ENCODE measurements at places on chromosomes 4 and X. TPM values are rescaled to one million over a fixed set of nuclear protein-coding genes. Genes with fewer than 3 reads are reported as not detected.

CDS1 gene
- 0.53 TPM for total RNA-seq

NWD2 gene
- total RNA-seq, result not detected

ANK2 gene
- 1.9 TPM for total RNA-seq

F8A3 gene
- total RNA-seq, result 0.50 TPM

GCNA gene
- 4.4 TPM for total RNA-seq

DNA sequence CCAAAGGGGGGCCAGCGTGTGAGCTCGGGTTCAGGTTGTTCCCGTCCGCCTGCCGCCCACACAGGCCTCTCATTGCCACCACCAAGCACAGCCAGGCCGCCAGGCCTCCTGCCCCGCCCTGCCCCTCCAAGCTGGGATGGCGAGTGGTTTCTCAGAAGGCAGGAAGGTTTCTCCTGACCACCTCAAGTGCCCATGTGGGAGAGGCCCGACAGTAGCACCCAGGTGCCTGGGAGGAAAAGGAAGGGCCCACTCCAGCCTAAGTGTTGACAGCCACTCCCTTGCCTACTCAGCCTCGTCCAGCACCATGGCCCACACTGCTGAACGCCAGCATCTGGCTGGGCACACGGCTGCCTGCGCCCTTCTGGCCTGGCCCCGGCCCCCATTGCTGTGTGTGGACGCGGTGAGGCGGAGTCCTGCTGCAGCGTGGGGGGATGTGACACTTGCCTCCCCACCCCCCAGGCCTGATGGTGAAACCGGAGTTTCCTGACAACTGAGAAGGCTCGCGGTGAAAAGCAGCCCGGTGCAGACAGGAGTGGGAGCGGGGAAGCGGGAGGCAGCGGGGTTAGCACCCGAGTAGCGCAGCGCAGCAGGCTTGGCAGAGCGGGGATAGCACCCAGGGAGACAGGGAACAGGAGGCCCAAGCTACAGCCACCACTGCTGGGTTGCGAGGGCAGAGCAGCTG is 19.2 kb downstream of the FLNA start:
- H3K4me1 ChIP-seq, result peaks cover 78% of the 10 kb centered on the region
- no peak overlapping the region for H3K4me3 ChIP-seq
- no peak overlapping the region for H3K27ac ChIP-seq
- H3K27me3 ChIP-seq, result no peaks in the 10 kb centered on the region
- peaks cover 54% of the 10 kb centered on the region for H3K36me3 ChIP-seq

DNA sequence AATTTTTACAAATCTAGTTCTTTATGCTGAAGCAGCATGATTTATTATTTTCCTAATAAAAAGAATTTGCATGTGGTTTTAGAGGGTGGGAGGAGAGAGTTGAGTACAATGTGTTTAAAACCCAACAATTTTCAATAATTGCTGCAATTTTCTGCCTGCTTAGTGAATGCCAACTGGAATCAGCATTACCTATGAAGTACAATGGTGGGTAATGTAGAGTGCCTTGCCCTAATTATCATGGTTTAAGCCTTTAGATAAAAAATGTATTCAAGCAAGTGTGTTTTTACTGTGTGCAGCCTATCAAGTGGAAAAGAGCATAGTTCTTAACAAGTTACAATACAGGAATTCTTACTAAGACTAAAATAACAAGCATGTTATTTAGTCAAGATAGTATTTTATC is 77.9 kb upstream of the ANKRD50 start:
- no peak overlapping the region for H3K27ac ChIP-seq
- H3K36me3 ChIP-seq, result no peaks in the 10 kb centered on the region
- no peaks in the 10 kb centered on the region for H3K27me3 ChIP-seq
- H3K4me1 ChIP-seq, result no peaks in the 10 kb centered on the region

- no peak overlapping the region for H3K27ac ChIP-seq
- H3K4me1 ChIP-seq, result no peaks in the 10 kb centered on the region
- DNase-seq, result no peak
- no peaks in the 10 kb centered on the region for H3K36me3 ChIP-seq
- no peak overlapping the region for H3K4me3 ChIP-seq
- no peaks in the 10 kb centered on the region for H3K27me3 ChIP-seq
Observed at GRCh38 chr4:91837608-91838029, 466.1 kb upstream of the GRID2 start.

DNA sequence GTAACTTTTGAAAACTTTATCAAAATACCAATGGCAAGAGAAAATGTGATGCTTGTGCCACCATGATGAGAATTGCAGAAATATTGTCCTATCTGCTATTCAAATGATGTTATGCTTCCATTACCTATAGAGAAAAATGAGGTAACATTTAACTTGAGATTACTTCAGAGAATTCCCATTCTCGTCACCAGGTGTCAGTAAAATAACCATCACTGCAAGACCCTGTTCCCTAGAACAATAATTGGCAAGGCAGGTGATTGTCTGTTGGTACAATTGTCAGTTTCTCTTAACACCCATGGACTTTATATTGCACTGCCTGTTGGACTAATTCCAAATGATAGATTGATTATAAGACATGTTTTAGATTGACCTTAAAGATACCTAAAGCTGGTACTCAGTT is 179.9 kb downstream of the GABRG1 start:
- no peaks in the 10 kb centered on the region for H3K36me3 ChIP-seq
- H3K27ac ChIP-seq, result no peak overlapping the region
- no peaks in the 10 kb centered on the region for H3K27me3 ChIP-seq
- no peak for DNase-seq

DNA sequence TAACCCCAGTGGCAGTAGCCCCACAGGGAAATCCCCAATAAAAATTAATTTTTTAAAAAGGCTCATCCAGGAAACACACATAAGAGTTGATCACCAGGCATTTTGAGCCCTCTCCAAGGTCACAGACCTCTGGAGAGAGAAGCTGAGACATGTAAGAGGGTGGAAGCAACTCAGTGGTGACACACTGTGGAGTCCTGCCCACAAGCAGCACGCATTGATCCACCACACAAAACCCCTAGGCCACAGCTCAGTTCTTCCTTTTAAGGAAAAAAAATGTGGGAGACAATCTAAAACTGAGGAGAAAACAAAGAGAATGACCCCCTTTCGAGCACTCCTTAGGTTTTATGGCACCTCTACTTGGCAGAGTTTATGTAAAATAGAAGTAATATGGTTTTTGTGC is 71.7 kb upstream of the S100G start:
- no peaks in the 10 kb centered on the region for H3K27me3 ChIP-seq
- H3K4me3 ChIP-seq, result no peak overlapping the region
- no peaks in the 10 kb centered on the region for H3K4me1 ChIP-seq
- no peak overlapping the region for H3K27ac ChIP-seq
- no peak for DNase-seq

- H3K4me1 ChIP-seq, result no peaks in the 10 kb centered on the region
- H3K4me3 ChIP-seq, result no peak overlapping the region
- peaks cover 3% of the 10 kb centered on the region for H3K27me3 ChIP-seq
- no peak for DNase-seq
Observed at GRCh38 chr4:72326692-72327632, 242.1 kb downstream of the ADAMTS3 start.

DNA sequence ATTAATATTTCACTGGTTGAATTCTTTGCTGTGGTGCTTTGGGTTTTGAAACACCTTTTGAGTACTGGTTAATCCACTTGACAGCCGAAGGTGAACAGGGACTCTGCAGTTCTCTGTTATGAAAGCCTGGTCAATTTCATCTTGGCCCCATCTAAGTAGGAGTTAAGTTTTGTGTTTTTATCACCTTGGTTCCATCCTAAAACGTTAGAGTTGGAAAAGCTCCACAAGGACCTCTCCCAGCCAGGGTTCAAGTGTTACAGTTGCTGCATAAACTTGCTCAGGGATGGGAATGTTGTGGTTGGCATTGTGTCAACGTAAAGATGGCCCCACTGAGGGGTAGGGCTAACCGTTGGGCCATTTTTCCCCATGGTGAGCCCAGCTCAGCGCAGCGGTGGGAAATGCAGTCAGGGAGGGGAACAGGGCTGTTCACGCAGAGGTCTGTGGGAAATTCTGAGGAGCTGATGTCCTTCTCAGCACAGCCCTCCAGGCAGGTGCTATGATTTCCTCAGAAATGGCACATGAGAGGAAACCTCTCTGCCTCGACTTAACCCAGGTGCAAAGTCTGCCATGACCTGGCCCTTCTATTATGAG is 188.7 kb downstream of the STIM2 start:
- no peaks in the 10 kb centered on the region for H3K36me3 ChIP-seq
- no peak overlapping the region for H3K27ac ChIP-seq
- H3K4me3 ChIP-seq, result no peak overlapping the region
- no peak for DNase-seq
- peaks cover 4% of the 10 kb centered on the region for H3K4me1 ChIP-seq

- no peak for DNase-seq
- no peaks in the 10 kb centered on the region for H3K27me3 ChIP-seq
- H3K4me1 ChIP-seq, result no peaks in the 10 kb centered on the region
- H3K4me3 ChIP-seq, result no peak overlapping the region
- no peak overlapping the region for H3K27ac ChIP-seq
- H3K36me3 ChIP-seq, result no peaks in the 10 kb centered on the region
Observed at GRCh38 chr4:165992283-165992682, 119.2 kb downstream of the TLL1 start.

DNA sequence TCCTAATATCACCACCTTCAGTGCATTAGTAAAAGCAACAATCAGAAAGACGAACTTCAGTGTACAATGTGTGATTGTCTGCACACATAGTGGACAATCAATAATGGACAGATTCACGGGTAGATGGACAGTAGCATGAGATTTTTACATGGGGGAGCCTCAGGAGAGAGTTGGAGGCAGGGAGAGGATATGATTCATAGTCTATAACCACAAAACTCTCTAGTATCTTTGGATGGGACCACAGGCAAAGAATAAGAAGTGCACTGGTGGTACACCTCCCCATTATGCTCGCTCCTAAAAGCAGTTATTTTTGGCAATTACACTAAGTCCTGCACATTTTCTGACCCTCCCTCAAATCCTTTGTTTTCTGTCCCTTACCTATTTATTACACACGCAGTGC is 624.4 kb upstream of the ACTRT1 start:
- no peaks in the 10 kb centered on the region for H3K27me3 ChIP-seq
- no peak for DNase-seq
- no peaks in the 10 kb centered on the region for H3K4me1 ChIP-seq
- no peak overlapping the region for H3K27ac ChIP-seq

DNA sequence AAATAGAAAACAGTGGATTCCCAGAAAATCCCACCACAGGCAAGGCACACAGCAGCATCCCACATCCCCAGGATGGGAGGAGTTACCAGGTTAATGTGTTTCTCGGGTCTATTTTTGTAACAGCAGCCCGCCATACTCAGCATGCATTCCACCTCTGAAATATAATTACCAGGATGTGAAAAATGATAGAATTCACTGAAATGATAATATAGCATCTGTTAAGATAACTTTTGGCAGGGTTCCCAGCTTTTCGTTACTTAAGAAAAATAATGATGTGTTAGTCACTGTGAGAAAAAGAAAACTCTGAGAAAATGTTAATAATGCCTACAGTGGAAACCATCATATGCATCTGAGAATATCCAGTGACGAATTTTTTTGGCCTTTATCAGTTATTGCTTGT is 87.1 kb downstream of the VCX2 start:
- no peak for DNase-seq
- no peaks in the 10 kb centered on the region for H3K27me3 ChIP-seq
- H3K27ac ChIP-seq, result no peak overlapping the region

DNA sequence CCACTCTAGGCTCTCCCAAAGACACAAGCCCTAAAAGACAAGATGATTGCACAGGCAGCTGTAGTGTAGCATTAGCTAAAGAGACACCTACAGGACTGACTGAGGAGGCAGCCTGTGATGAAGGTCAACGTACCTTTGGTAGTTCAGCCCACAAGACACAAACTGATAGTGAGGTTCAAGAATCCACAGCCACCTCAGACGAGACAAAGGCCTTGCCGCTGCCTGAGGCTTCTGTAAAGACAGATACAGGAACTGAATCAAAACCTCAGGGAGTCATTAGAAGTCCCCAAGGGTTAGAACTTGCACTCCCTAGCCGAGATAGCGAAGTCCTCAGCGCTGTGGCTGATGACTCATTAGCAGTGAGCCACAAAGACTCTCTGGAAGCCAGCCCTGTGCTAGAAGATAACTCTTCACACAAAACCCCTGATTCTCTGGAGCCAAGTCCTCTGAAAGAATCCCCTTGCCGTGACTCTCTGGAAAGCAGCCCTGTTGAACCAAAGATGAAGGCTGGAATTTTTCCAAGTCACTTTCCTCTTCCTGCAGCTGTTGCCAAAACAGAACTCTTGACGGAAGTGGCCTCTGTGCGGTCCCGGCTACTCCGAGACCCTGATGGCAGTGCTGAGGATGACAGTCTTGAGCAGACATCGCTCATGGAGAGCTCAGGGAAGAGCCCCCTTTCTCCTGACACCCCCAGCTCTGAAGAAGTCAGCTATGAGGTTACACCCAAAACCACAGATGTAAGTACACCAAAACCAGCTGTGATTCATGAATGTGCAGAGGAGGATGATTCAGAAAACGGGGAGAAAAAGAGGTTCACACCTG is 306.3 kb downstream of the ANK2 start:
- peaks cover 71% of the 10 kb centered on the region for H3K27me3 ChIP-seq
- peak overlapping the region; percentile 73 for H3K27ac ChIP-seq
- H3K4me3 ChIP-seq, result no peak overlapping the region
- peaks cover 24% of the 10 kb centered on the region for H3K36me3 ChIP-seq
- peak; percentile 81 for DNase-seq

DNA sequence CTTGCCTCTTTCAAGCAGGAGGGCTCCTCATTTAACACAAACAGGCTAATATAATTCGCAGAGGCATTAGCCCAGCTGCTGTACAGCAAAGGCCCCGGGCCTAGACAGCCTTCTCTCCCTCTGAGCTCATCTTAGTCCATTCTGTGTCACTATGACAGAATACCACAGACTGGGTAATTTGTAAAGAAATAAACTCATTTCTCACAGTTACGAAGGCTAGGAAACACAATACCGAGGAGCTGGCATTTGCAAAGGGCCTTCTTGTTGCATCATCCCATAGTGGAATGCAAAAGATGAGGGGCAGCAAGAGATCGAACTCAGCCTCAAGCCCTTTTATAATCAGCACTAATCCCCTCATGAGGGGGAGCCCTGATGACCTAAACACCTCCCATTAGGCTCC is 48.5 kb downstream of the TSPAN5 start:
- H3K36me3 ChIP-seq, result peaks cover 3% of the 10 kb centered on the region
- peaks cover 2% of the 10 kb centered on the region for H3K27me3 ChIP-seq
- peaks cover 26% of the 10 kb centered on the region for H3K4me1 ChIP-seq
